ENCODE measurements at places on chromosomes 6 and 20.

- no peak for DNase-seq
Measured at GRCh38 chr20:887137-887536, 29.0 kb downstream of the ANGPT4 start.

- DNase-seq = no peak
Measured at GRCh38 chr20:51484141-51484815, 58.2 kb downstream of the NFATC2 start.

DNA sequence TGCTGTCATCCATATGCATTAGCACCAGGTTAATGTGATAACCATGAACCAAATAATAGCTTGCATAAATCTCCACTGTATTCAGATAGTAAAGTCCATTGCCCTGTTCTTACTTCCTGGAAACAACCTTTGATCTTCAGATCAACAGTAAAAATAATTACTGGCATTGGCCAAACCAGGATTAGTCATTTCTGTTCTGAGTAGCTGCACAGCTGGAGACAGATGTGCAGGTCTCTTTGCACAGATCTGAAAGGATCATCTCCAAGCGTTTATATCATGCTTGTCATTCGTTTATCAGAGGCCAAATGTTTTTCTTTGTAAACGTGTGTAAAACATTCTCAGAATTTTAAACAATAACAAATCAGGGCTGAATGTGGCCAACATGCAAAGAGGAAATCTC, 134.4 kb upstream of the HMGCLL1 start:
- DNase-seq = no peak

DNA sequence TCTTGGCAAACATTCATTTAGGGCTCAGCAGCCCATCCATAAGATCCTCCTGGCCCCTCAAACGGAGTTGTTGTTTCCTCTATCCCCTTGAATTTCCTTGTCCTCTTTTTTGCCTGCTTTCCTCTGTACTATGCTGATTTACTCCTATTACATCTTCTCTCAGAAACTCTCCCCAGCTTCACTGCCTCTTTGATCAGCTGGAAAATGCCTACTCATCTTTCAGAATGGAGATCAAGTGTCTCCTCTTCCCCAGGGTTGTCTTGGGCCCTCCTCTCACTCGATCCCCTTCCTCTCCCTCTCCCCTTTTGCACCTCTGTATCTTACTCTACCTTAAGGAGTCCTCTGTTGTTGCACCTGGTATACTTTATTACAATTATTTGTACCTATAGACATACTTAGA, 60.2 kb downstream of the PHF20 start:
- no peak for DNase-seq
